H9 (cell line): ENCODE measurements at places on chromosomes 7 and 10. TPM values are rescaled to one million over a fixed set of nuclear protein-coding genes. Genes with fewer than 3 reads are reported as not detected.

ATRNL1 gene
- total RNA-seq = 9.2 and 9.3 TPM in 2 replicates

GRCh38 chr7:100369105-100369504, 4.2 kb upstream of the PILRA start:
- no peak overlapping the region; the same call in 2 of the 3 replicates for H3K4me3 ChIP-seq
- H3K27ac ChIP-seq = no peak overlapping the region
- H3K4me1 ChIP-seq = no peaks in the 10 kb centered on the region; the same call in 1 of the 2 replicates

PTPRN2 gene
- total RNA-seq = 5.2 and 5.7 TPM in 2 replicates

DNA sequence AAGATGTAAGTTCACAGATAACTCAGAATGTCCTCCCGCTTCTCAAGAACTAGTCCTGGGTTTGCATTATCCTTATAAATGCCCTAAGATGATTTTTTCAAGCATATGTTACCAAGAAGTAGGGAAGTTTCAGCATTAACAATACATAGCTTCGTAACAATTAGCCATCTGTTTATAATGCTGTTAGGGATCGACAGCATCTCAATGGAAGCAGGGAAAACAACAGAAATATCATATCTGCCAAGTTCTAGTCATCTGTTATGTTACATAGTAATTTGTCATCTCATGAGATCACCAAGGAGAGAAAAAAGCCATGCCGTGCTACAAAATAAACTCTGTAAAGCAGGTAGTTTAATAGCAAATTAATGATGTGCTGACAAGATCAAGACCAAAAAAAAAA, 731.5 kb upstream of the C7orf33 start:
- H3K4me3 ChIP-seq = no peak overlapping the region
- H3K27me3 ChIP-seq = no peaks in the 10 kb centered on the region
- no peak overlapping the region for H3K27ac ChIP-seq
- DNase-seq = no peak
- H3K4me1 ChIP-seq = no peaks in the 10 kb centered on the region
- H3K36me3 ChIP-seq = no peaks in the 10 kb centered on the region

FAM180A gene
- not detected in 2 replicates for total RNA-seq

- H3K27me3 ChIP-seq = no peaks in the 10 kb centered on the region
- H3K4me1 ChIP-seq = peaks cover 5% of the 10 kb centered on the region; the same call in 1 of the 2 replicates
- peak; percentile 58 for DNase-seq
- no peak overlapping the region for H3K27ac ChIP-seq
- no peak overlapping the region; the same call in 2 of the 3 replicates for H3K4me3 ChIP-seq
These were observed 110.6 kb downstream of the ZMIZ1 start for GRCh38 chr10:79179164-79179956.

NYAP1 gene
- 3.2 and 4.0 TPM in 2 replicates for total RNA-seq

GRCh38 chr7:157974678-157975230, 612.9 kb downstream of the PTPRN2 start:
- H3K27me3 ChIP-seq = no peaks in the 10 kb centered on the region
- H3K4me3 ChIP-seq = no peak overlapping the region
- peak; percentile 18 for DNase-seq
- peaks cover 25% of the 10 kb centered on the region for H3K36me3 ChIP-seq
- H3K4me1 ChIP-seq = no peaks in the 10 kb centered on the region

DNA sequence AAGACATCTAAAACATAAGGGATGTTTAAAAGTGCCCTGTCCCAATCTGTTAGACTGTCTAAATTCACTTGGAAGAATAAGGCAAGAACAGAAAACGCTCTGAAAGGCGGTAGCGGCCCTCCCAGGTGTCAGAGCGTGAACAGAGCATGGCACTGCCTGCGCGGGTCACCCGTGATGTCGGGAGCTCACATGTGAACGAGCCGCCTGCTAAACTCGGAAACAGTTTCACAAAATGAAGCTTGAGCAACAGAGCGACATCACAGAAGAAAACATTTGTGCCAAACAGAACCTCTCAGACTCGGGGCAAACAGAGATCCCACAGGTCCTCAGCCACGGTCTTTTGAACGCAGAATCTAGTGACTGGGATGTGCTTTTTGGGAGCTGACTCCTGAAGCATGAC, 12.8 kb downstream of the BRI3 start:
- no peaks in the 10 kb centered on the region for H3K4me1 ChIP-seq
- peak overlapping the region; percentile 23; the same call in 2 of the 3 replicates for H3K4me3 ChIP-seq
- no peak for DNase-seq
- H3K27ac ChIP-seq = no peak overlapping the region

DNA sequence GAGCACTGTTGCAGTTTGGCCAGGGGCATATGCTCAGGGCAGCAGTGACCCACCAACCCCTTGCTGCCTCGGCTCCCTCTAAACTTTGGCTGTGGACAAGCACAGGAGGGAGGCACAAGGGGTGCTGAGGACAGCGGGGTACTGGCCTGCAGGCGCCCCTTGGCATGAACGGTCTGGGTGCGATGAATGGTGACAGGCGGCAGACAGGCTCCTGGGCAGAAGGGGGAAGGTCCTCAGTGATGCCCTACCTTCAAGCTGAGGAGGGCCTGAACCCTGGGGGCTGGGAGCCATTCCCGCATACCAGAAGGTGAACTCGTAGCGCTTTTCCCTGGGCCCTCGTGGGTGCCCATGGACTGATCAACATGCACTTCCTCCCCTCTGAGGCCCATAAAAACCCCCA, 567.1 kb downstream of the GRM8 start:
- no peaks in the 10 kb centered on the region; the same call in 1 of the 2 replicates for H3K4me1 ChIP-seq
- no peak overlapping the region for H3K27ac ChIP-seq
- H3K4me3 ChIP-seq = no peak overlapping the region

DNA sequence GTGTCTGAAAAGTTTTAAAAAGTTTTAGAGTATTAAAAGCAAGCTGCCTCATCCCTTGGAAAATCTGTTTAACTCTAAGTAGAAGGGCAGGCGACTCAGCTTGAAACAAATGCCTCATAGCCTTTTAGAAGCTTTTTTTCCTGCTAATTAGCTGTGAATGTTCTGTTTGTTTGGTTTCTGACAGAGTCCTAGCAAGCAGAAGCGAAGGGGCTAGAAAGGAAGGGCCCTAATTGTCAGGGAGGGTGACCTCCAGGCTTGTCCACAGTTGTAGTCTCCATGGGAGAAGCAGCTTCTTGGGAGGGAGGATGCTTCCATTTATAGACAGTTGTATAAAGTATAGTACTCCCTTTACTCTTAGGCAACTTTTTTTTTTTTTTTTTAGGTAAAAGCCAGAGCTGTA, 90.9 kb downstream of the DNAJC1 start:
- no peaks in the 10 kb centered on the region for H3K27me3 ChIP-seq
- H3K4me3 ChIP-seq = no peak overlapping the region

ELMO1 gene
- 7.8 TPM in 2 replicates for total RNA-seq

DNA sequence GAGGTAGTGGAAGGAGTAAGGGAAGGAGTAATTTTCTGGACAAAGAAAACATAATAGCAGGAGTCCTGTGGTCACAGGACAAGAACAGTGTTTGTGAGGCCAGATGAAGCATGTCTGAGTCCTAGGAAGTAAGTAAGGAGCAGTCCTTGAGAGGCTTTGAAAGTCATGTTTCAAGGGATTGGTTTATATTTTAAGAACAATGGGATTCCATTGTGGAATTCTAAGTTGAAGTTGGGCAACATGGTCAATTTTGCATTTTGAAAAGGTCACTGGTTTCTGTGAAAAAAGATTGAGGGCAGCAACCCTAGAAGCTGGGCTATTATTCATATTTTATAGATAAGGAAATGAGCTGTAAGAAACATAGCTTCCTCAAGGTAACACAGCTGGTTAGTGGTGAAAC, 10.8 kb upstream of the SLC25A28 start:
- no peak overlapping the region for H3K4me3 ChIP-seq
- no peaks in the 10 kb centered on the region for H3K36me3 ChIP-seq
- no peaks in the 10 kb centered on the region for H3K27me3 ChIP-seq
- no peak for DNase-seq
- no peak overlapping the region for H3K27ac ChIP-seq

- no peak for DNase-seq
- H3K4me1 ChIP-seq = no peaks in the 10 kb centered on the region
- no peaks in the 10 kb centered on the region for H3K27me3 ChIP-seq
- no peak overlapping the region for H3K27ac ChIP-seq
These were observed 257.6 kb upstream of the LRGUK start for GRCh38 chr7:133869556-133869955.

DNA sequence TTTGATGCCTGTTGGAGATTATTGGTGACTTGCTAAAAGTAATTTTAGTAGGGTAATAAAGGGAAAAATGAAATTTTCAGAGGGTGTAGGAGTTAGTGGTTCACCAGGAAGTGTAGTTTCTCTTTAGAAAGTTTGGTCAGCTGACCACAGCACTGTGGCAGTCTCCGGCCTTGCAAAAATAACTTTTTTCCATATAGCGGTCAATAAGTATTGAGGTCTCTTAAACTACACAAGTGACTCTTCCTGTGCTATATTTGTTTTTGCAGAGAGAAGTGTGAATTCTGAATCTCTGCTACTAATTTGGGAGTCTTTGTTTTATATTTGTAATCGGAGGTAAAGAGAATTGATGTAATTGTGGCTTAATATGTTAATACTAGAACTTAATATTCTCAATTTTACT, 24.3 kb downstream of the PTPN12 start:
- H3K4me3 ChIP-seq = no peak overlapping the region
- 0 out of 2 replicates have a peak, but pooled peaks cover 1% of the 10 kb centered on the region for H3K4me1 ChIP-seq
- peaks cover 8% of the 10 kb centered on the region for H3K36me3 ChIP-seq
- H3K27me3 ChIP-seq = no peaks in the 10 kb centered on the region
- no peak for DNase-seq
- H3K27ac ChIP-seq = no peak overlapping the region

DNA sequence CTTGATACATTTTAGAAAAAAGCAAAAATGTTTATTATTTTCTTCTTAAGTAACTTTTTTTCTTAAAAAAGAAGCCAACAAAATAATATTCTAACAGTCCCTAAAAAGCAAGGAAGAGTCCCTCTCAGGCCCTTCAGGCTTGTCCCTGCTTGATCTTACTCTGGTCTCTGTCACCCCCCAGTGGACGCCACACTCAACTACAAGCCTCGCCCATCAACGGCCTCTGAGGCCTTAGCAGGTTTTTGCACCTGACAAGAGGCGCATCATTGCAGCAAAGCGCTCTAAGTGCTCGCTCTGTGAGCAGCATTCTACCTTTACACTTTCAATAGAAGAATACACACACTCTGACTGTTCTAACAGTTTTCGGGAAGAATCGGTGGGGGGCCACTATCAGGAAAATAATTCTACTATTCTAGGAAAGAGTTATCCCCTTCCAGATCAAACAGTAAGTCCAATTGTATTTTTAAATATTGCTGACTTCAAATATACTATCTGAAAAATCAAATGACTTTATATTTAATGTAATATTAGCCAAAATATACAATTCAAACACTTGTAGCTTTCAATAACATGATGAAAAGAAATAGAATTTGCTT, 139.2 kb downstream of the USP6NL start:
- peak; percentile 87 for DNase-seq
- H3K27me3 ChIP-seq = no peaks in the 10 kb centered on the region
- H3K4me3 ChIP-seq = no peak overlapping the region
- H3K27ac ChIP-seq = no peak overlapping the region
- peaks cover 10% of the 10 kb centered on the region for H3K4me1 ChIP-seq

GRCh38 chr10:79407811-79408795, 37.3 kb downstream of the ZCCHC24 start:
- DNase-seq = no peak
- peaks cover 6% of the 10 kb centered on the region; the same call in 1 of the 2 replicates for H3K4me1 ChIP-seq
- no peaks in the 10 kb centered on the region for H3K27me3 ChIP-seq
- H3K27ac ChIP-seq = no peak overlapping the region
- H3K36me3 ChIP-seq = no peaks in the 10 kb centered on the region
- H3K4me3 ChIP-seq = no peak overlapping the region

C10orf62 gene
- 0.31 TPM in 1 of 2 replicates, not detected in the other for total RNA-seq

SRGN gene
- total RNA-seq = not detected in 2 replicates

GRCh38 chr7:74575811-74576210, 81.7 kb upstream of the GTF2I start:
- H3K4me1 ChIP-seq = no peaks in the 10 kb centered on the region
- H3K36me3 ChIP-seq = peaks cover 32% of the 10 kb centered on the region
- DNase-seq = no peak
- H3K27ac ChIP-seq = no peak overlapping the region
- H3K4me3 ChIP-seq = no peak overlapping the region

- no peak for DNase-seq
- H3K27ac ChIP-seq = no peak overlapping the region
- no peaks in the 10 kb centered on the region for H3K27me3 ChIP-seq
These were observed 153.2 kb downstream of the KLF6 start for GRCh38 chr10:3631701-3632330.

GRCh38 chr10:22816298-22816653, 101.9 kb upstream of the PIP4K2A start:
- H3K36me3 ChIP-seq = no peaks in the 10 kb centered on the region
- no peaks in the 10 kb centered on the region for H3K4me1 ChIP-seq
- no peak overlapping the region for H3K4me3 ChIP-seq
- DNase-seq = no peak

DNA sequence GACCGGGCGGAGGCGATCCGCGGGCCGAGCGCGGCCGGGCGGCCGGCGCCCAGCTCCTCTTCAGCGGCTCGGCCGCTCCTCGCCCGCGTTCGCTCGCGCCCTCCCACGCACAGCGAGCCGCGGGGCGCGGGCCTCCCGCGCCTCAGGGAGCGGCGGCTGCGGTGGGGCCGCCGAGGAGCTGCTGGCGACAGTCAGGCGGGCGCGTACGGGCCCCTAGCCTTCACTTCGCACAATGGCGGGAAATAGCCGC, at the start of gene MCMBP:
TSS of gene MCMBP (minus strand) at position 234 of the 250 bp plus-strand sequence. CDS start 259 bp downstream, outside the sequence.
- no peaks in the 10 kb centered on the region for H3K4me1 ChIP-seq
- peaks cover 4% of the 10 kb centered on the region; the same call in 1 of the 2 replicates for H3K36me3 ChIP-seq
- no peak for DNase-seq
- no peak within 1 kb of the TSS for H3K27ac ChIP-seq
- peak within 1 kb of the TSS; percentile 89 for H3K4me3 ChIP-seq
- H3K27me3 ChIP-seq = no peaks in the 10 kb centered on the region

GRCh38 chr7:108329514-108329913, 126.7 kb downstream of the NRCAM start:
- no peak overlapping the region for H3K27ac ChIP-seq
- no peak for DNase-seq
- H3K36me3 ChIP-seq = no peaks in the 10 kb centered on the region

GRCh38 chr10:43387678-43388032, 16.2 kb downstream of the FXYD4 start:
- peaks cover 69% of the 10 kb centered on the region for H3K36me3 ChIP-seq
- no peak for DNase-seq
- H3K27me3 ChIP-seq = no peaks in the 10 kb centered on the region
- H3K4me1 ChIP-seq = no peaks in the 10 kb centered on the region

ADRA2A gene
- 1.4 and 1.5 TPM in 2 replicates for total RNA-seq

- no peak overlapping the region for H3K4me3 ChIP-seq
- peaks cover 3% of the 10 kb centered on the region; the same call in 1 of the 2 replicates for H3K36me3 ChIP-seq
- no peaks in the 10 kb centered on the region for H3K27me3 ChIP-seq
- no peak overlapping the region for H3K27ac ChIP-seq
- no peaks in the 10 kb centered on the region for H3K4me1 ChIP-seq
- DNase-seq = no peak
These were observed 122.3 kb downstream of the IMMP2L start for GRCh38 chr7:111439977-111440376.

PNLIP gene
- total RNA-seq = not detected in 2 replicates
